SK-N-MC (cell line): ENCODE measurements at places on chromosomes 1 and 21.

DNA sequence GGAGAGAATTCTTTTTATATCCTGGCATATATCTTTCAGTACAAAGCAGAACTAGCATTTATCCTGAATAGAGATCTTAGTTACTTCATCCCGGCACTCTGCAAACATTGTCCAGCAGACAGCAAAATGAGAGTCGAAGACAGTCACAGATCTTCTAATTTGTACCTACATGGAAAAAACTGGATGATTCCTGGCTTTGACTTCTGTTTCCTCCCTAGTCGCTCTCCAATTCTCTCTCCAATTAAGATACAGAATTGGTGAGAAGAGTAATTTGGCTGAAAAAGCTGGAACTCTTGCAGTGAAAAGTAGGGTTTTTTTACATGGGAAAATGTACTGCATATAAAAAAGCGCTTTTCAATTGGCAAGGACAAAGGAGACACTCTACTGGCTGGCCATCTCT is 151.1 kb upstream of the C8B start:
- DNase-seq: no peak

- DNase-seq: no peak
These were observed 17.2 kb upstream of the RASSF5 start for GRCh38 chr1:206489980-206490770.

DNA sequence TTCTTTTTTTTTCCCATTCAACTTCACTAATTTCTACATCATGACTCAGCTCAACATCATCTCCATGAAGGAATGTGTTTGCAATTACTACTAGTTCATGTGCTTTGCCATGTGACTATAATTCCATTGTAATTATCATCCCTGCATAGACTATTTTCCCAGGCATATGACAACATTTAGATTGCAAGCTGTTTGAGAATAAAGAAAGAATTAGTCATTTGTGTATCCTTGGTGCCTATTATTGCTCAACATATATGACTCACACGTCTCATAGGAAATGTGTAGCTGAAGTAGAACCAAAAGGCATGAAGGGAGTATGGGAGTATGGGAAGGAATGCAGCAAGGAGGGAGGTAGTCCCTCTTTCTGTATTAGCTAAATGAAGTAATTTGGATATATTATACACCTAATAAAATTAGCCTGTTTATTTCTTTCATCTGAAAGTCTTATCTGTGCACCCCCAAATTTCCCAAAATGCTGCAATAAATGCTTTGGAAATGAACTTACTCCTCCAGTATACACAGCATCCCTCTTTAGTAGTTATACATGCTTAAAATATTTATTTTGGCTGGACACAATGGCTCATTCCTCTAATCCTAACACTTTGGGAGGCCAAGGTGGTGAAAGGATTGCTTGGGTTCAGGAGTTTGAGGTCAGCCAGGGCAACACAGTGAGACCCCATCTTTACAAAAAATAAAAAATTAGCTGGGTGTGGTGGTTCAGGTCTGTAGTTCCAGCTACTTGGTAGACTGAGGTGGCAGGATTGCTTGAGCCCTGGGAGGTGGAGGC is 316.9 kb upstream of the ADGRL4 start:
- DNase-seq: no peak

DNA sequence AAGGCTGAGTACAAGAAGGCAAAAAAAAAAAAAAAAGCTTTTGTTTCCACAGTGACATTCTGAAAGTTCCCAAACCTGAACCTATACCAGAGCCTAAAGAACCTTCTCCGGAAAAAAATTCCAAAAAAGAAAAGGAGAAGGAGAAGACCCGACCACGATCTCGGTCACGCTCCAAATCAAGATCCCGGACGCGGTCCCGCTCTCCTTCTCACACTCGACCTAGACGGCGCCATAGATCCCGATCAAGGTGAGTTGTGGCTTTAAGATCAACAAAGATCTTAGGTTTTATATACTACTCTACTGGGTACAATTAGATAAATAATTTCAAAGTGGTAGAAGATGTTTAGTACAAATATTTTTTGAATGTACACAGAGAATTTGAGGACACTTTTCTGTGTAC is 9.3 kb downstream of the SRRM1 start:
- no peak for DNase-seq

DNA sequence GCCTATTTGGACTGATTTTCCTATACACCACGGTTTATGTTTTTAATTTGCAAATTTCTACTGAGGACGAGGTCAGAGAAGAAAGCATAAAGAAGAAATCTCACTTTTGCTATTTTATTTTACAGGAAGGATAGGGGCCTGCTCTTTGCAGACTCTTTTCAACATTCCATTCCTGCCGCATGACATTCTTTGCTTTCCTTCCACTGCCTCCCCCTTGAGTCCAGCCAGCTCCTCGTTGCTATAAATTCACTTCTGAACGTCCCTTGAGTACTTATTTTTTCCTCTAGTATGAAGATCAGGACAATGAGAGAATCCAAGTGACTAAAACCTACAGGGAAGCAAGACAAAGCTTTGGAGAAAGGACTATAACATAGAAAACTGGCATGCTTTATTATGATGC is 53.4 kb upstream of the PTGFR start:
- no peak for DNase-seq

DNA sequence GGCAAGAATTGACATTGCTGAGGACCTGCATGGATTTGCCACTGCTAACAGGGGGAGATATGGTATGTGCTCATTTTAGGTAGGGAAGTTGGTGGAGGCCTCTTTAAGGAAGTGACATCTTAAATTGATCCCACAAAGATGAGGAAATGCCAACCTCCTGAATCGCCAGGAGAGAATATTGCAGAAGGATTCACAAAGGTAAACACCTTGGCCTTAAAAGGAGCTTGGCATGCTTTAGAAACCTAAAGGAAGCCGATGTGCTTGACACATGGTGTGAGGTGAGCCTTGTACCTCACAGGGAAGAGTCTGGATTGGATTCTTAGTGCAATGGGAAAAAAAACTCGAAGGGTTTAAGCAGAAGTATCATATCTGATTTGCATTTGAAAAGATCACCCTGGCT is 470.5 kb upstream of the DAB1 start:
- no peak for DNase-seq

DNA sequence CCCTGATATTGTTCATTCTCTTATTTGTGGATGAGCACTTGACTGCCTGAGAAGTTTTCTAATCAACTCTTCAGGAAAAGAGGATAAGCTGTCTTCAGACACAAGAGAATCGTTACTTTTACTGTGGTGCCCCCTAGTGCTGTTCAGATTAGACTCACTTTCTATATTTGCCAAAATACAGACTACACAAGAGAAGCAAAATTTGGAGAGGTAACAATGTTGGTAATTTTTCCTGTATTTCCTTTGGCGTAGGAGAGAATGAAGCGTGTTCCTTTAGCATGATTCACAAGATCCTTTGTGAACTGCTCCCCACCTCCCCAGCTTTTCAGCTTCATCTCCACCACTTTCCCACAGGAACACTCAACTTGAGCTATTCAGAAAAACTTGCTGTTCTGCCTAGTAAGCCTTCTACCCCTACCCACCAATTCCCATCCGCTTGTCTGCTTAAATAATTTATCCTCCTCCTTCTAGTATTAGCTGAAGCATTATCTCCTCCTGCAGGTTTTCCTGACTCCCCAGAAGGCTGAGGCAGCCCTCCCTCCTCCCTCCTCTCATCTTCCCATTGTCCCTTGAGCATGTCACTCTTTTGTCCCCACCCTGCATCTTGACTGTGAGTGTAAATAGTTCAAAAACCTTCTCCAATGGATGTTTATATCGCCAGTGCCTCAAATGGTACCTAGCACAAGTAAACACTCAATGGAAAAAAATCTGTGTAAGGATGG is 4.5 kb downstream of the TNFSF4 start:
- DNase-seq: no peak

DNA sequence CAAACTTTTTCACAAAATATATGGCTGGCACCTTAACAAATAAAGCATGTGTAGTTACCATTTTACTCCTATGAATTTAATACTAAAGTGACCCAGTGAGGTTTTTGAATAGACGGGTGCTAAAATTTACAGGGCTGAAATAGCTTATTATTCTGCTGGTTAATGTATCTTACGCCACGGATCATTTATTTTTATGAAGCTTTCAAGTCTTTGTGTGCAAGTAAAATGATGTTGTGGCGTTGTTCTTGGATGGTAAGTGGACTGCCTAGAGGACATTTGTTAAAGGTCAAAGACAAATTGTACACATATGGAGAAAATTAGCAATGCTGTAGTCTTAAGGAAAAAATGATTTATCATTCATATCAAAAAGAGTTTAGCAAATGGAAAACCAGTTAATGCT is 22.8 kb downstream of the INSL5 start:
- no peak for DNase-seq

DNA sequence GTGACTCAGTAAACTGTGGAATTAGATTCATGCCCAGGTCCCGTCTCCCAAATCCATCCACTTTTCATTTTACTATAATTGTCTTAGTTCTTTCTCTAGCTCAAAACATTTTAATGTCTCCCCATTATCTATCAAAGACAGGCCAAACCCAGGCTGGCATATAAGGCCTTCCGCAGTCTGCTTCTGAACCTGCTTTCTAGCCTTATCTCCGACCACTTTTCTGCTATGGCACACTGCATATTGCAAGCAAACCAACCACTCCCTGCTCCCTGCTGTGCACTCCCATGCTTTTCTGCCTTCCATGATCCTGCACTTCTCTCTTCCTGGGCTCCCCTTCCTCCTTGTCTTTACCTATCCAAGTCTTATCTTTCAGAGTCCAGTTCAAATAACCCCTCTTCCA is 17.3 kb upstream of the PIGM start:
- no peak for DNase-seq

DNA sequence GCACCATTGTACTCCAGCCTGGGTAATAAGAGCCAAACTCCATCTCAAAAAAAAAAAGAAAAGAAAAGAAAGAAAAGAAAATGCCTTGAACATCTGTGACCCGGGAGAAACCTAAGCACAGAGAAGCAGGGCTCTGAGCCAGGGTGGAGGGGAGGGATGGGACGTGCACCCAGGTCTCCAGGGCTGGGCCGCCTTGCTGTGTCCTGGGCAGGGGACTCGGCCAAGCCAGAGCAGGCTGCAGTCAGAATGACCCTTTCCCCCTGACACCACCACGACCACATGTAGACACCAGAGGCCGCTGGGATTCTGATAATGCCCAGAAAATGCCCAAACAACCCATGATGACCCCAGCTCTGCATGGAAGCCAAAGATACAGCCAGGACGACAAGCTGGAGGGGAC is 17.8 kb downstream of the CHD5 start:
- DNase-seq: no peak

GRCh38 chr1:244181867-244182266 is 130.8 kb downstream of the ZBTB18 start:
- no peak for DNase-seq

- no peak for DNase-seq
These were observed 10.1 kb upstream of the C1orf159 start for GRCh38 chr1:1125945-1126344.

- DNase-seq: no peak
These were observed 1.5 kb downstream of the FABP3 start for GRCh38 chr1:31371121-31371959.

DNA sequence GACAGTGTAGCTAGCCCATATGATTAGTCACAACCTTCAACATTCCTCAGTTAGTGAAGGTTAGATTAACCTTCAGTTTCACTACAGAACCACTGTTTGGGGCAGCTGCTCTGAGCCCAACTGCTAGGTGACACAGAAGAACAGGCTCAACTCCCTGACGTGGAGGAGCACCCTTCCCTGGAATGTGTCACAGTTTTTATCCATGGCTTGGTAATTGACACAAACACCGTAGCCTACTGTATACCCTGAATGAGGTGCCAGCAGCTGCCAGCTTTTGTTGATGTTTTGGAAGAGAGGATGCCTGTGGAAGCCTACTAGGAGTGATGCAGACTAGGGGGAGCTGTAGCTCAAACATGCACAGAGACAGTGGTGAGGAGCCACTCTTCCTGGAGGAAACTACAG is 56.6 kb upstream of the CR2 start:
- DNase-seq: no peak

DNA sequence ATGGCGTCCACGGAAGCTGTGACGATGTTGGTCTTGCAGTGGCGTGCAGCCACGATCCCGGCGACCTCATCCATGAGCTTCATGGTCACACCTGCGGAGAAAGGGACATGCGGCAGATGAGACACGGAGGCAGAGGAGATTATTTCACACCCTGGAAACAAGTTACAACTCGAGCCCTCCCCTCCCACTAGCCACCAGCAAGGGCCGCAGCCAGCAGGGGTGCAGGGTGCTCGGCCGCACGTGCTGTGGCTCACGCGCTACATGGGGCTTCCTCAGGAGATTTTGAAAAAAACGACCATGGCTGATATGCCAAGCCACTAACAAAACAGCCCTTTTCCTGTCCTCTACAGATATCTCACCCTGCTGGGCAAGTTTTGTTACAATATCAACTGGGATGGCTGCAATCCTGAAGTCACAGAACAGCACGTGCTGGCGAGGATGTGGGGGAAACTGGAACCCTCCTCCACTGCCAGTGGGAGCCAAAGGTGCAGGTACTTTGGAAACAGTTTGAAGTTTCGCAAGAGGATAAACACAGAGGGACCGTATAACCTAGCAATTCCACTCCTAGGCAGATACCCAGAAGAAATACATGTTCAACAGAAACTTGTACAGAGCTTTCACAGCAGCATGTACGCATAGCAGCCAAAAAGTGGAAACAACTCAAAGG is 34.1 kb upstream of the GPR153 start:
- no peak for DNase-seq

DNA sequence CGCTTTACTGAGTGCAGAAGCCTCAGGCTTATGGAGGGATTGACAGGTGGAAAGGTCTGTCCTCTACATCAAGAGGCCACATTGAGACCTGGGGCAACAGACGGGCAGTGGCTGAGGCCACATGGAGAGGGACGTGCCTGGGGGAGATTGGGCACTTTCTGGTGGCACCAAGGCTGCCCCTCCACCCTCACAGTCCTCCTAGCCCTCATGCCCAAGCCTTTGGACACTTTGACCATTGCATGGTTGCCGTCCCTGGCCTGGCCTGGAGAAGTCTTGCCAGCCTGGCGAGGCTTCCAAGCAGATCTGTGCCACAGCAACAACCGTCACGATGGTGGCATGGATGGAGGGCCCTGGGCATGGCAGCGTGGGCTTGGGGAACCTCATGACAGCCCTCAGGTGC is 192.1 kb upstream of the VAMP3 start:
- DNase-seq: no peak

DNA sequence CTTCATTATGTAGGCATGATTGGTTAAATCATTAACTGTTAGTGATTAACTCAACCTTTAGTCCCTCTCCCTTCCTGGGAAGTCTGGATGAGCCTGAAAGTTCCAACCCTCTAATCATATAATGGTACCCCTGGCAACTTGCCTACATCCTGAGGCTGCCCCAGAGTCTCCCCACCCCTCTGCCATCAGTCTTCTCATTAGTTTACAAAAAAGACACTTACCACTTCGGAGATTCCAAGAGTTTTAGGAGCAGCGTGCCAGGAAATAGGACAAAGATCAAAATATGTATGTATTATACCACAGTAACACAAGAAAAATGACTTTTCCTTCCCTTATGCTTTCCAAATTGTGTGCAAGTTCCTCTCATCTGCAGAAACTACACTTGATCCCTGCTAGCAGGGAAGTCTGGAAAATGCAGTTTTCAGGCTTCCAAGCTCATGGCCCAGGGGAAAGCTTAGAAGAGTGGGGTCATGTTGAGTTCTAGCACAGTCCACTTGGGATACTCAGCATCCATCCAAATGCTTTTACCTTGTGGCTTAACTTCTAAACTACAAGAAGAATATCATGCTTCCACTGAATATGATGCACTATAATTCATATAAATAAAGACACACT is 64.6 kb upstream of the PPIH start:
- no peak for DNase-seq
